Stimulated activated CD4-positive, alpha-beta T cell treated with anti-CD3 and anti-CD28 coated beads, Interleukin-12 subunit alpha, Interleukin-12 subunit beta, amount 100 ng/mL, for 24 hours (primary cell): ENCODE measurements at places on chromosomes 7 and 10.

DNA sequence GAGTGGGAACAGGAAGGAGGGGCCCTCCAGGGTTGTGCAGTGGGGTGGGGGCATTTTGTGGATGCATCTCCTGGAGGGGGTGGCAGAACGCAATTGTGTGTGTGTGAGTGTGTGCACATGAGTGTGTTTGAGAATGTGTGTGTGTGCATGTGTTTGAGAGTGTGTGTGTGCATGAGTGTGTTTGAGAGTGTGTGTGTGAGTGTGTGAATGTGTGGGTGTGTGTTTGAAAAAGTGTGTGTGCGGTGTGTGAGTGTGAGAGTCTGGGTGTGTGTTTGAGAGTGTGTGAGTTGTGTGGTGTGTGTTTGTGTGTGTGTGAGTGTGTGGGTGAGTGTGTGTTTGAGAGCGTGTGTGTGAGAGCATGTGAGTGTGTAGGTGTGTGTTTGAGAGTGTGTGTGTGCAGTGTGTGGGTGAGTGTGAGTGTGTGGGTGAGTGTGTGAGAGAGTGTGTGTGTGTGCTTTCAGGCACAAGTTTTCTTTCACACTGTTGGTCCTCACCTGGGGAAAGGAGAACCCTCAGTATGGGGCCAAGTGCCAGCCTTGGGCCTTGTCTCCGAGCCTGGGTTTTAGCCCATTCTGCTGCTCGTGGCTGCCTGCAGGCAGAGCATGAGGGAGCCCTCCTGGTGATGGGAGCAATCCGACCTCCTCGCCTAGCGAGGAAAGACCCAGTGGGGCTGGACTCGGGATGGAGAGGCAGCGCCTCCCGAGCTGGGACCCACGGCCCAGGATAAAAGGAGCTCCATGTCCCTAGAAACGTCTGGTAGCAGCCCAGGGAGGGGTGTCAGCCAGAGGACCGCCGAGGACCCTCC, 35.6 kb downstream of the CDH23 start:
- no peak for DNase-seq

- DNase-seq, result peak; percentile 2
Observed at GRCh38 chr7:55641273-55641691, 69.0 kb upstream of the VOPP1 start.

GRCh38 chr7:142813226-142813625, 41.6 kb upstream of the EPHB6 start:
- DNase-seq, result no peak

DNA sequence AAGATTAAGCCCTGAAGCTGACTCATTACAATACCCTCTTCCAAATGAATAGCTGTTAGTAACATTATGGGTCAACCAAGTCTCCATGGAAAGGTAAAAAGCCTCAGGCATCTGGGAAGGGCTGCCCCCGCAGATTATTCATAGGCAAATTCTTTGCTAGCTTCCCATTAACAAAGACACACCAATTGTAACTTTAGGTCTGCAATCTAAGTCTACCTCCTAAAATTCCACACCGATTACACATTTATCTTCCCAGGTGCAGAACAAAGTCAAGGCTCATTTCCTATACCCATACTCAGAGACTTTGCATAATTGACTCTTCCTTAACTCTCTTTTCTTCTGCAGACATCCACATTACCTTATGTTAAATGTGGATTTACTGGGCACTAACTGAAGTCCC, 826.3 kb upstream of the MBL2 start:
- no peak for DNase-seq

DNA sequence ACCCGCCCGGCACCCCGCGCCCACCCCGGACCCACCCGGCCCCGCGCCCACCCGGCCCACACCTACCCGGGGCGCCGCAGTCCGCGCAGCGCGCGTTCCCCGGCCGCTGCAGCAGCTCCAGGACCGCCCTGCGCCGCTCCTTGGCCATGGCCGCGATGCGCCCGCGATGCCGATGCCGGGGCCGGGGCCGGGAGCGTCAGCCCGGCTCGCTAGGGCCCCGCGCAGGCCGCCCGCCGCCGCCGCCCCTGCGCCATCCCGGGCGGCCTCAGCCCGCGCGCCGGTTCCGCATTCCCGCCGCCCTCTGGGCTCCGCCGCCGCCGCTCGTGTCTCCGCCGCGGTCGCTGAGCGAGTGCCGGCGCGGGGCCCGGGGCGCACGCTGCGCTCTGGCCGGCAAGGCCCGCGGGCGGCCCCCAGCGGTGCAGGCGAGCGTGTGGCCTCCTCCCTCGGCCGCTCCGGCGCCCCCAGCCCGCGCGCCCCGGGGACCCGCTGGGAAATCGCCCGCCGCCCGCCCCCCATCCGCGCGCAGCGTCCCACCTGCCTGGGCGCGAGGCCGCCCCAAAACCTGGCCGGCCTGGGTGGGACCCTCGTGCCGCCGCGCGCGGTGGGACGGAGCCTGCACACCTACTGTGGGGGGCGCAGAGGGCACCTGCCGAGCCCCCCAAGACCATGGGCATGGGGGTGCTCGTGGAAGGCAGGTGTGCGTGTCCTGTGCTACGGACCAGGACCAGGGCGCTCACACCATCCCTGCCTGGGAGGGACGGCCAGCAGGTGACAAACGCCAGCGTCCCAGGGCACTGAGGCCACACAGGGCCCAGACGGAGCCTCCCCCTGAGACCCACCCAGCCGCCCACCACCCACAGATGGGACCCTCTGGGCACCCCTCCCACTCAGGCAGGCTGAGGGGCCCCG, at the start of gene ADAP1:
Gene ADAP1 (minus strand): TSS at position 351 of the 909 bp plus-strand sequence. CDS start 203 bp downstream, at position 148.
- DNase-seq, result peak; percentile 41

- DNase-seq, result no peak
Observed at GRCh38 chr7:31664890-31665289, 22.1 kb upstream of the PPP1R17 start.

- DNase-seq, result no peak
Observed at GRCh38 chr10:74500026-74500704, 326.2 kb upstream of the KAT6B start.

DNA sequence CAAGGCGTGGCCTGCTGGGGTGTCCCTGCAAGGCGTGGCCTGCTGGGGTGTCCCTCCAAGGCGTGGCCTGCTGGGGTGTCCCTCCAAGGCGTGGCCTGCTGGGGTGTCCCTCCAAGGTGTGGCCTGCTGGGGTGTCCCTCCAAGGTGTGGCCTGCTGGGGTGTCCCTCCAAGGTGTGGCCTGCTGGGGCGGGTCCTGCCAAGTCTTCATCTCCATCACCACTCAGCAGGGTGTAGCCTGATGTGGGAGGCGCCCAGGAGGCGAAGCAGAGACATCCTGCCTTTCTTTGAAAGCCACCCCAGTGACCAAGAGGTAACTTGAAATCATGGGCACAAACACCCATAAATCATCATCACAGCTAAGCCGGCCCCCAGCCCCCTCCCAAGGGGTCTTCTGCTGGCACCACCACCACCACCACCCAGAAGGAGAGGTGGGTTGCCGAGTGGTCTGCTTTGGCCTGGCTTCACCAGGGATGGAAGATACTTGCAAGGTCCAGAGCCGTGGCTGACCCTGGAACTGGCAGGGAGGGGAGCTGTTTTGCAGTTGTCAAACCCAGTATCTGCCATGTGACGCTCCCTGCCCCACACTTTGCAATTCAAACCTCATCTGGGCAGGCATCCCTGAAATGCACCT, 190.6 kb downstream of the EBF3 start:
- DNase-seq, result no peak
